T follicular helper cell (primary cell): ENCODE measurements at places on chromosomes 3 and 15.

DNA sequence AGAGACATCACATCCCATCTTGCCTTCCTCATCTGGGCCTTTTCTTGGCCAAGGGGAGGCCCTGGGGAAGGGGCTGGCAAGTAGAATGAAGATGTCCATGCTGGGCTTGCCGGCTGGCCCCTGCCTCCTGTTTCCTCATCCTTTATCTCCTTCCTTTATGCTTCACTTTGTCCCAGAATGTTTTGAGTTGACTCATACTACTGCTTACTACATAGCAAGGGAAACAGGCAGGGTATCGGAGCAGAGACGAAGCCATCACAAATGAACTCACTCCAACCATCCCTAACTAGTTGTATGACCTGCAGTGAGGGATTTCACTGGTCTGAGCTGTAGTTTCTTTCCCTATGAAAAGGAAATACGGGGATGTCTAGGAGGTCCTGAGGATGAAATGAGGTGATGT lies 66.0 kb downstream of the CHDH start:
- DNase-seq, result no peak

GRCh38 chr3:194167480-194168282 lies 31.7 kb downstream of the HES1 start:
- DNase-seq, result no peak

DNA sequence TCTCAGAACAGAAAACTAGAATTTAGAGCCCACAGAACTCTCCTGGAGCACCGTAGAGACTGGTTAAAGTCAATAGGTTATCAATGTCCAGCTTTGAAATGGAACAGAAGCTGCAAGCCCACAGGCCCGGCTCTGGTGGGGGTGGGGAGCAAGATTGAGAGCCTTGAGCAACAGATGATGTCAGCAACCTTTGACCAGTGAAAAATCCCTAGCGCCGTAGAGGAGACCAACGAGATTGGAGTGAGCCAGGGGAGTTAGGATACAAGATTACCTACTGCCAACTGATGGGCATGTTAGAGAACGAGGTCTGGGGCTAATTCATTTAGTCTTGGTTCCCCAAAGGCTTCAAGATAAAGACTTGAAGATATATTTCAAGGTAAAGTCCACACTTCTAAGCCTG lies 345.5 kb upstream of the LMCD1 start:
- DNase-seq, result no peak

GRCh38 chr15:29962407-29962806 lies 120.3 kb upstream of the GOLGA8J start:
- DNase-seq, result no peak

- no peak for DNase-seq
These were observed 79.5 kb downstream of the ZNF280D start for GRCh38 chr15:56653787-56654186.

DNA sequence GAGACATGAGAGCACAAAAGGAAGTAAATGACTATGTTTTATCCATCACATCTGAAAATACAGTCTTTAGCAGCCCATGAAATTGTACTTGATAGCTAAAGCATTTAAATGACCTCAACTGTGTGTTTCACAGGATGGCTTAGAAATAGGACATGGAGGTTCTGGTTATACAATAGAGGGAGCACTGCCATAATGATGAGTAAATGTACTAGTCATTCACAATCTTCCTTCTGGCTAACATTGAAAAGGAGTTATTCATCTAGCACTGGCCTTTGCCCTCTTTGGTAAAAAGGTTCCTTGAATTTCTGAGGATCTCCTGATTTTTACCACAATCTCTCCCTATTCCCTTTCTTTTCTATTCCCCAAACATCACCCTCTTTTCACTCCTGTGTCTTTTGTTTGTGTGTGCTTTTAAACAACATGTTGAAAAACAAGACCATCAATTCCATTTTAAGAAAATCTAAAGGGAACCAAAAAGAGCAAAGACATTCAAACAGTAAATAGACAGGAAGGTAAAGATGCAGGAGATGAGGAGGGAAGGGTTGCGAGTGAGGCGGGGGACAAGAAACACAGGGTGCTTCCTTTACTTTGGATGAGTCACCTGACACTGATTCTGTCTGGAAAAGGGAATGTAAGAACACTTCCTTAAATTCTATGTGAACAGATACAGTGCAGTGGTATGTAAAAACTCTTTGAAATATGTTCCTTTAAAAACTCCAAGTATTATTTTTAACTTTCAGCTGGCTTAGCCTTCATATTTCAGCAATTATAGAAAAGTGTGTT lies 619.0 kb downstream of the MECOM start:
- no peak for DNase-seq

- no peak for DNase-seq
These were observed 48.8 kb upstream of the HEG1 start for GRCh38 chr3:125104639-125105038.

- DNase-seq, result no peak
These were observed 1163.5 kb downstream of the ROBO1 start for GRCh38 chr3:78604341-78604740.

- DNase-seq, result no peak
These were observed 98.6 kb downstream of the OSBPL10 start for GRCh38 chr3:31882431-31882830.

- DNase-seq, result no peak
These were observed 962 bp downstream of the ATP13A5 start for GRCh38 chr3:193377591-193377990.

DNA sequence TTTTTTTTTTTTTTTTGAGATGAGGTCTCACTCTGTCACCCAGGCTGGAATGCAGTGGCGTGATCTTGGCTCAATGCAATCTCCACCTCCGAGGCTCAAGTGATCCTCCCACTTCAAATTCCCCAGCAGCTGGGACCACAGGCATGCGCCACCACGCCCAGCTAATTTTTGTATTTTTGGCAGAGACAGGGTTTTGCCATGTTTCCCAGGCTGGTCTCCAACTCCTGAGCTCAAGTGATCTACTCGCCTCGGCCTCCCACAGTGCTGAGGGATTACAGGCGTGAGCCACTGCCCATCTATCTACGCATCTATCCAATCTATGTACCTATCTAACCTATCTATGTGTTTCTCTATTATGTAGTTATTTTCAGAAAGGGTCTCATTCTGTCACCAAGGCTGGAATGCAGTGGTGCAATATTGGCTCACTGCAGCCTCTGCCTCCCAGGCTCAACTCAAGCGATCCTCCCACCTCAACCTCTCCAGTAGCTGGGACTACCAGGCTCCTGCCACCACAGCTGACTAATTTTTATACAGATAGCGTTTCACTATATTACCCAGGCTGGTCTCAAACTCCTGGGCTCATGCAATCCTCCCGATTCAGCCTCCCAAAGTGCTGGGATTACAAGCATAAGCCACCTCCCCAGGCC lies 20.2 kb upstream of the GPX1 start:
- no peak for DNase-seq

DNA sequence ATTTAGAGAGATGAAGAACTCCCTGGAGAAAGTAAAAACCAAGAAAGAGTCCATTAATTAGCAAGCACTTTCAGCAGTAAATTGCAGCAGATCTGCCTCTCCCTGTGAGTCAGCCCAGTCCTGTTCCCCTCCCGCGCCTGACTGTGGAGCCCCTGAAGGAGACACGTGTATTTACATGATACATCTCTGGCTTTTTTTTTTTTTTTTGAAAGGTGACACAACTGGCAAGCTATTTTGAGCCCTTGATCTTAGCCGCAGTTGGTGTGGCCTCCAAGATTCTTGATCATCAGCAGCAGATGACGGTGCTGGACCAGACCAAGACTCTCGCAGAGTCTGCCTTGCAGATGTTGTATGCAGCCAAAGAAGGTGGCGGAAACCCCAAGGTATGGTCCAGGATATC lies 271.8 kb upstream of the TPM1 start:
- no peak for DNase-seq

DNA sequence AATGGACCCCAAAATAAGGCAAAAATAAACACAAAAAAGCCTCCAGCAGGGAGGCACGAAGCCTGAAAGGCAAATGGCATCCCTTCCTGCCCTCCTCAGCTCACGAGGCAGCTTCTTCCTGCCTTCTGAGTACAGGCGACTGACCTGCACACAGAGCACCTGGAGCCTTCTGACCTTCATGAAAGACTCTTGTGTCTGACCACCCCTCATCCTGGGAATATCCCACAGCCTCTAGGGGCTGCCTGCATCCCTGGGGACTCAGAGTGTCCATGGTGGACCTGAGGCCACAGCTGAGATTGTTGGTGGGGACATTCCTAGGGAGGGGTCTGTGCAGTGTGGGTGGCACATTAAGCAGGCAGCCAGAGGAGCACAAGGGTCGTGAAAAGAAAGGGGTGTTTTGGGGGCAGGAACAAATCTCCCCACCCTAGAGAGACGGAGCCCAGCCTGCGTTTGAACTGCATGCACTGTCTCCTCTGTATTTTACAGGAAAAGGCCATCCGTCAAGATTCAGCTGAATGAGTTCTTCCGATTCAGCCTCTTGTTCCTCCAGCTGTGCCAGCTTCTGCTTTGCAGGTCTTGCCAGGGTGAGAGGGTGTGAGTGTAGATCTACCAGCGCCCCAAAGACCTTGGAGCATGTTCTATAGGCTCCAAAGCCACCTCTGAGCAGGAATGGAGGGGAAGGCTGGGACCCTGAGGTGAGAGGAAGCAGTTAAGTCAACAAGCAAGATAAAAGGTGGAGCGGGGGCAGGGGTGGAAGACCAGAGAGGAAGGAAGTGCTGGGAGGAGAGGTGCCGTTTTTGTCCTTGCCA lies 80.4 kb upstream of the MEF2A start:
- DNase-seq, result no peak

DNA sequence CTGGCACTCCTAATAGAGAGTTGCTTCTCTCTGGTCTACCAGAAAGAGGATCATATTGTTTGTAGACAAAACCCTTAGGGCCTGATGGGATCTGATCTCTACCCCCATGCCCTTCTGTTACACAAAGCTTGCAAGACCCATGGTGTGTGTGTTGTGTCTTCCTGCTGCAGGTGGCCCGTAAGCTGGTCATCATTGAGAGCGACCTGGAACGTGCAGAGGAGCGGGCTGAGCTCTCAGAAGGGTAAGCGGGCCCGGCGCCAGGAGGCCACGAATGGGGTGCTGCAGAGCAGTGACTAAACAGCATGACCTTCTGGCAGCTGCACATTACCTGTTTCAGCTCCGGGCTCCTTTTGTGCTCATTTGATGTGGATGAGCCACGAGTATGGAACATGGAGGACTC lies 18.2 kb downstream of the TPM1 start:
- DNase-seq, result no peak

- no peak for DNase-seq
These were observed 195.7 kb upstream of the ATP11B start for GRCh38 chr3:182597621-182598041.

- no peak for DNase-seq
These were observed 272.0 kb downstream of the OCA2 start for GRCh38 chr15:27826902-27827714.

DNA sequence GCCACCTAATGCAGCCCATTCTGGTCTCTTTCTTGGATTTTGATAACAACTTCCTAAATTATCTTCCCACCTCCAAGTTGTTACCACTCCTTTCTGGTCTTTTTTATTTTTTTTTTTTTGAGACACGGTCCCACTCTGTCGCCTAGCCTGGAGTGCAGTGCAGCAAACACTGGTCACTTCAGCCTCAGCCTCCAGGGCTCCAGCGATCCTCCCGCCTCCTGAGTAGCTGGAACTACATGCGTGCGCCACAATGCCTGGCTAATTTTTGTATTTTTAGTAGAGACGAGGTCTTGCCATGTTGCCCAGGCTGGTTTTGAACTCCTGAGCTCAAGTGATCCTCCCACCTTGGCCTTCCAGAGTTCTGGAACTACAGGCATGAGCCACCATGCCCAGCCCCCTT lies 92.8 kb upstream of the BHLHE40 start:
- no peak for DNase-seq
